ENCODE measurements at places on chromosomes 7 and 10.

- DNase-seq: no peak
Measured at GRCh38 chr7:114148779-114149178, 230.0 kb upstream of the PPP1R3A start.

DNA sequence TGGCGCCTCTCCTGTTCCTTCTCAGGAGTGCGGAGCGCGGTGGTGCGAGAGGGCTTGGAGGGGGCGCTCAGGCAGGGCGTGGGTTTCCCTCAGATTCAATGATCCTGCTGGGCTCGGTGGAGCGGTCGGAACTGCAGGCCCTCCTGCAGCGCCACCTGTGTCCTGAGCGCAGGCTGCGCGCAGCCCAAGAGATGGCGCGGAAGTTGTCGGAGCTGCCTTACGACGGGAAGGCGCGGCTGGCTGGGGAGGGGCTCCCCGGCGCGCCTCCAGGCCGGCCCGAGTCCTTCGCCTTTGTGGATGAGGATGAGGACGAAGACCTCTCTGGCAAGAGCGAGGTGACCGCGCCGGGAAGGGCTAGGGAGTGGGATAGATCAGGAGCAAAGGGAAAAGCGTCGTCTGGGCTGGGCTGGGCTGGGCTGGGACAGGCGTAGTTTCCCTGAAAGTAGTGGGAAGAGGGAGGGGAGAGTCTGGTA lies 17.0 kb downstream of the FAM131B start:
- DNase-seq: peak; percentile 29

- no peak for DNase-seq
Measured at GRCh38 chr10:79144351-79145173, 75.8 kb downstream of the ZMIZ1 start.

DNA sequence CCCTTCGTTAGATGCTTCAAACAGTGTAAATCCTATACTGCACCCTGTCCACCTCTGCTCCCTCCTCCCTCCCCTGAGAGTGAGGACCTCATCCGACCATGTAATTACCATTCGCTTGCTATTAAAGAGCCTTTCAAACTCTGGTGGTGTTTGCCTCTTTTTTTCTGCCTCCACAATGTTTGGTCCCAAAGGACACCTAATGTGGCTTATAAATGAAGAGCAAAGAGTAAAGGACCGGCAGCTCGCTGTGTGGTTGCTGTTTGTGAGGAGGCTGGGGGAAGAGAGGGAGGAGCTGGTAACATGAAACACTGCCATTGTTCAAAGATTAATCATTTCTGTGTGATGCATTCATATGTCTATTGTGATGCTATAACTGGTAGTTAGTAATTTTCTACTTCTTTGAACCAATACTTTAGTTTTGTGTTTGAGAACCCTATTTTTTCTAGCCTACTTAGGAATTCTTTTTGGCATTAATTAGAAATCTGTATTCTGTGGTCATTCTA lies 27.9 kb downstream of the MTURN start:
- no peak for DNase-seq

DNA sequence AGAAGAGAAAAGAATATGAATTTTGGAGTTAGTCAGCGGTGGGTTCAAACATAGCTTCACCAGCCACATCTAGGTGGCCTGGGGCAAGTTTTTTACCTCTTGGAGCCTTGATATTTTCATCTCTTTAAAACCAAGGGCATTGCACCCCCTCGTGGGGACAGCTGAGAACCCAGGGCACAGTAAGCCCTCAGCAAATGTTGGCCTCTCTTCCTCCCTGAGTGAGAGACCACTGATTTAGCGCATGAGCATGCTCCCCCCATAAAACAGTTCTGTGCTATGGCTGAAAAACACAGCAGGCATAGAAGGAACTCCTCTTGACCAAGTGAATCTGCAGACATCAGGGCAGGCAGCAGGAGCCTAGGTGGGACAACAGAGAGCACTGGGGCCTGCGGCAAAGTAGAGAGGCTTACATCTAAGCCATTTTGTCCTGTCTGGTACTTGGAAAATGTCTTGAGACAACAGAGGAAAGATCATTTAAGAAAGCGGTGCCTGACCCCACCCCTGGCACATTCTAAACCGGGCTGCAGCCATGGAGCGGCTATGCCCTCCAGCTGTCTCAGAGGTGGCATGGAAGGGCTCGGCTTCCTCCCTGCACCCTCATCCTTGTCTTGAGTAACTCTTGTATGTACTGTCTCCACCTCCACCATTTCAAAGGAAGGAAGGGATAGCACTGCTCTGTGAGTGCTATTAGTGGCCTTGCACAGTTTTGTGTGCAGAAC lies 94.7 kb downstream of the ARHGAP22 start:
- DNase-seq: no peak

DNA sequence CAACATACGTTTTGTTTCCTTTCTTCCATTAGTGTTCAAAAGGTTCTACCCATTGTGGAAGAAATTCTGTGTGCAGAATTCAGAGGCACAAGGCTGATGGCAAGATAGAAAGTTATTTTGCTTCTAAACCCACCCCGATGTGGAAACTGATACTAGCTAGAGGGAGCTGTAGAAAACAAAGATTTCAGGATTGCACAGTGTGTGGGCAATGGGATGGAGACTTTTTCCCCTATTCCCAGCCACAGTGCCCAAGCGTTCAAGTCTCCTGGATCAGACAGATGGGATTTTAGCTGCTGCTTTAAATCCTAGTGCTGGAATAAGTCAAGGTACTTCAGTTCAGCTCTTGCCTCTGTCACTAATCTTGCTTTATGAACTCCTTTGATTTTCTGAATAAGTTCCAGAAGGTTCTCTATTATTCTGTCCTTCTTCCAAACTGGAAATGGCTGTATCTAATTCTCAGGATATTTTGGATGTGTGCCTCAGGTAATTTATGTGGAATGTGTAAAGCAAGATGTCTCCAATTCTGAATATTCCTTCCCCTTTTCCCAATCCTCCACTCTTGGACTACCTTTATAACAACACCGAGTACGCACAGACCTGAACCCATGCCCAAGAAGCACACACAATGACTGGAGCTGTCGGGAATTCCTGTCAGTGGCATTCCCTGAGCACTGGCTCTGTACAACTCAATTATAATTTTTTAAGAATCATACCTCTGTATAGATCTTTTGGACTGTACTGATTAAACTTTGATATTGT lies 473.0 kb downstream of the PLXDC2 start:
- no peak for DNase-seq

DNA sequence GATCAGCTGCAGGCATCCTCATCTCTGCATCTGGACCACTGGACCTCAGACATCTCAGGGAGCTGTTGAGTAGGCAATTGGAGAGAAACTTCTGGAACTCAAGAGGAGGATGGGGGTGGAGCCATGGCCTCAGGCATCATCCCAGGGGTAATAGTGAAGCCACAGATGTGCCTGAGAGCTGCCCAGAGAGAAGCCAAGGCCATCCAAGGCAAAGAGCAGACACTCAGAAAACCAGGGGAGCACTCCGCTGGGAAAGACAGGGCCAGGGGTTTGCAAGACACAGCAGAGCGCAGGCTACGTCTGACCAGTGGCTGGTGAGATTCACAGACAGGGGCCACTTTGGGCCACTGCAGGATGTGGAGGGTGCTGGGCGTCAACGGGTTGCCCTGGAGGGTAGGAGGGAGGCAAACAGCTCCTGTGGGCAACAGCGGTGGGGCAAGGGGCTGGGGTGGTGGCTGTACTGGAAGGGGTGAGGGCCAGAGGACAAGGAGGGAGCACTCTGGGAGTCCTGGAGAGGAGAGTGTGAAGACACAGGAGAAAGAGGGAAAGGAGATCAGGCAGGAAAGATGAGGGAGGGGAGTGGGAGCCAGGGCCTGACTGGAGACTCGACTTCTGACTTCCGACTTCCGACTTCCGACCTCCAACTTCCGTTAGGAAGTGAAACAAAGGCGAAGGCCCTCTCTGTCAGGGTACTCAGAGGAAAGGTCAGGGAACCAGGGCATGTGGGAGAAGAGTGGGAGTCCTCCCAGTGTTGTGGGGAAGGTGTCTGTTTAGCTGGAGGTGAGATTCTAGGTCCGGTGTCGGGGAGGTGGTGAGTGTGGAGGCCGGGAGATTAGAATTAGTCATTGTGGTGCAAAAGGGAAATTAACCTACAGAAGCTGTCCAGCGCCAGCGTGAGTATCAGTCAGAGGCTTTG lies 69.7 kb upstream of the ANTXRL start:
- no peak for DNase-seq

- DNase-seq: no peak
Measured at GRCh38 chr7:47435889-47436312, 146.0 kb downstream of the TNS3 start.

DNA sequence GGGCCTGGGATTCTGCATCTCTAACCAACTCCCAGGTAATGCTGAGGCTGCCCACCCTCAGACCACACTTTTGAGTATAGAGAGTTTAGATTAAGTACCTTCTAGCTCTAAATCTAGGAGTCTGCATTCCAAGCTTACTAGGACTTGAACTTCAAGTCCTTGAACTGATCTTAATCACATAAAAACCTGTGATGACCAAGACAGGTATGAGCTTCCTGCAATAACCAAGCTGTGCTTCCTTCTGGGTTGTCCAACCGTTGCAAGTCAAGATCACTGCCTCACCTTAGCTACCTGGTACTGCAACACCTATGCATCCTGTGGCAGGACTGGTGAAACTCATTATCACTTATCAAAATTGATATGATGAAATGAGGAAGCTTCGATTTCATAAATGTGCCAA lies 32.9 kb upstream of the RAPGEF5 start:
- DNase-seq: no peak

- no peak for DNase-seq
Measured at GRCh38 chr10:79585870-79586527, 24.7 kb upstream of the SFTPA1 start.

DNA sequence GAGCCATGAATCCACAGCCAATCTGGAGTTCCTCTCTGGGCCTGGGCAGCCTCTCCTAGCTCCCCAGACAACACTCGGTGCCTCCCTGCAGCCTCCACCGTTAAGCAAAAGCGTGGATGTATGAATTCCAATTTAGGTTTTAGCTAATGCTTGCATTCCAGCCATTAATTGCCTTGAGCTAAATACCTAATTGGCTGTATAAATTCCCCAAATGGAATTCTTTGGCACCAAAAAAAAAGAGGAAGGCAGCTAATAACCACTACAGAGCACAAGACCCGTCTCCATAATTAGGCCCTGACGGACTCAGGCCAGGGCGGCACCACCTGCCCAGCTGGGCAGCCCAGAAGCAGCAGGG lies 140.5 kb downstream of the PTPRN2 start:
- no peak for DNase-seq

DNA sequence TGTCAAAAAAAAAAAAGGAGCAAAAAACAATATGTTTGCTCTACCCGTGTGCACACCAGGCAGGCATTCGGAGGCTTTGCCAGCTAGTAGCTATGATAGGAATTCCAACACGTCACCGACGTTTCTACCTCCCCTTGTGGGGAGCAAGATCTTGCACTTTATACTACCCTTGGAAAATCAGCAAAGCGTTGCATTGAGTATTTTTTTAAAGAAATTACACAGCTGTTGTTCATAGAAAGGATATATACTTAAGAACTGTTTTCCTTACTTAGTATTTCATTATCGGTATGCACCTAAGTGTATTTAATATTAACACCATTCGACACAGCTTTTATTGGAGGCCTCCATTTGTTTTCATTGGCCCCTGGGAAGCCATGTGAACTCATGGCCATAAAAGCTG lies 159.9 kb upstream of the MGMT start:
- no peak for DNase-seq

- DNase-seq: no peak
Measured at GRCh38 chr7:133985300-133985699, 141.8 kb upstream of the LRGUK start.

GRCh38 chr7:47095946-47096345 lies 486.0 kb downstream of the TNS3 start:
- no peak for DNase-seq
